Activated CD4-positive, alpha-beta T cell treated with anti-CD3 and anti-CD28 coated beads, Interleukin-2, Interleukin-4, amounts not matched to agents 100 ng/mL and 50 ng/mL, durations not matched to agents 16 hours and 8 hours (primary cell): ENCODE measurements at places on chromosomes 5 and 9.

GRCh38 chr9:110049699-110050450 lies 158.1 kb downstream of the C9orf152 start:
- peak; percentile 32 for DNase-seq

GRCh38 chr9:99826579-99826978 lies 4.9 kb downstream of the NR4A3 start:
- no peak for DNase-seq

DNA sequence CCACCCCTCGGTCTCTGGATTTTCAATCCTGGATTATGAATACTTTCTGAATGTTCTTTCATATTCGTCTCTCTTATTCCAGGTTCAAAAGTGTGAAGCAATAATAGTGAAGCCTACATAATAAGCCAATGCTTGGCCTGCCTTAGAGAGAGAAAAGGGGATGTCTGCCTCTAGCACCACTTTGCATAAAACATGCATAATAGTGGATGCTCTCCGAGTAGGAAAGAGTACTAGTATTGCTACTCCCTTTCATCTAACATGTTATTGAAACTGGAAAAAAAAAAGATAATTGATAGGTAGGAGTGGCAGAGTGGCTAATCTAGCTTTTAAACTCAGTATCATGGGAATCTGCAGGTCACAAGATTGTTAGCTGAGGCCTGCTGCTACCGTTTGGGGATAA lies 158.1 kb downstream of the SPATA31D1 start:
- no peak for DNase-seq

DNA sequence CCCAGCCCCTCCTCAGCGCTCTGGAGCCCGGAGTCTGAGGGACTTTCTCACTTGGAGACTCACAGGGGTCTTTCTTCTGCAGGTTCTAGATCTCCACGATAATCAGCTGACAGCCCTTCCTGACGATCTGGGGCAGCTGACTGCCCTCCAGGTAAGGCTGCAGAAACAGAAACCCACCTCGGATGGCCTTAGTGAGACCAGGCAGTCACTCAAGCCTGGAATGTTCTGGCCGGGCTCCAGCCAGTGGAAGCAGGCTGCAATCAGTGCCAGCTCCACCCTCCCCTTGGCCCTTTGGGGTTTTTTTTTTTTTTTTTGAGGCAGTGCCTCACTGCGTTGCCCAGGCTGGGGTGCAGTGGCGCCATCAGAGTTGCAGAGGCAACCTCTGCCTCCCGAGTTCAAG lies 7.6 kb downstream of the LRSAM1 start:
- DNase-seq, result no peak

DNA sequence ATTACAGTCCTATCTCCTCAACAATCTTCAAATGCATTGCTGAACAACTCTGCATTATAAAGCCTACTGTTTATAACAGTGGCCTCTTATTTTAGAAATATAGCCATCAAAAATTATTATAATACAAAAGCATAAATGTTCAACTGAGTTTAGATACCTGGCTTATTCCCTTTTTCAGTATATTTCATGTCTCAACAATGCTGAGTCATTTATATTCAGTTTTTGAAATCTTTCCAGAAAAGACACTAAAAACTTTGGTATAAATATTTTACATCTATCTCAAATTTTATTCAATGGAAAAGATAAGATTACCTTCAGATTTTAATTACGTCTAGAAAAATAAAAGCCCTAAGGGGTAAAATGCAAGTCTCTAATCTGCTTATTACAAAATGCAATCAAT lies 37.9 kb downstream of the LURAP1L start:
- no peak for DNase-seq

GRCh38 chr5:127826011-127826410 lies 122.8 kb downstream of the CCDC192 start:
- DNase-seq, result no peak

- no peak for DNase-seq
Measured at GRCh38 chr9:8901146-8901545, 1101.6 kb upstream of the DMAC1 start.

- no peak for DNase-seq
Measured at GRCh38 chr5:173093606-173094005, 37.5 kb downstream of the CREBRF start.

- DNase-seq, result no peak
Measured at GRCh38 chr5:159101685-159102084, 2.0 kb upstream of the EBF1 start.

DNA sequence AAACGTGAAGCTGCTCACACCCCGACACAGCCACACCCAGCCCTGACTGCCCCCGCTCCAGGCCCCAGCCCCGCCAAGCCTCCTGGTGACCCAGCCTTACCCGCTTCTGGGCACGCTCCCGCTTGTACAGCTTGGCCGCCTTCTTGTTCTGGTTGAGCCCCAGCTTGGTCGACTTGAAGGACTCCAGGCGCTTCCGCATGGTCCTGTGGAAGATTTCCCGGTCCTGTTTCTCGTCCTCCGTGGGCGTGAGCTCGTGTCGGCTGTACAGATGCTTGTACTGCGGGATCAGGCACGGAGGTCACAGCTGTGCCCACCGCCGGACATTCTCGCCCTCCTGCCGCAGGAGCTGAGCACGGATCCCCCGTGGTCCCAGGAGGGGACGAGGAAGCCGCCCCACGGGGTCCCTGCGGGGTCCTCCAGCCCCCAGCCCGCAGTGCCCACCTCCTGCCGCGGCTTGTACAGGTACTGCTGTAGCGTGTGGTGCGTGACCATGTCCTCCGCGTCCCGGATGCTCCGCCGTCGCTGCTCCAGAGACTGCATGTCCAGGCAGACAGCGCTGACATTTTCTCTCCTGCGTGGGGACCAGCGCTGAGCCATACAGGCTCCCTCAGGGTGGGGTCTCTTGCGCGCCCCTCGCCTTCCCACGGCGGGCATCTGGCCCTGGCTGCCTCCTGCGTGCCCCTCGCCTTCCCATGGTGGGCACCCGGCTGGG lies 33.3 kb downstream of the EXOC3 start:
- no peak for DNase-seq

DNA sequence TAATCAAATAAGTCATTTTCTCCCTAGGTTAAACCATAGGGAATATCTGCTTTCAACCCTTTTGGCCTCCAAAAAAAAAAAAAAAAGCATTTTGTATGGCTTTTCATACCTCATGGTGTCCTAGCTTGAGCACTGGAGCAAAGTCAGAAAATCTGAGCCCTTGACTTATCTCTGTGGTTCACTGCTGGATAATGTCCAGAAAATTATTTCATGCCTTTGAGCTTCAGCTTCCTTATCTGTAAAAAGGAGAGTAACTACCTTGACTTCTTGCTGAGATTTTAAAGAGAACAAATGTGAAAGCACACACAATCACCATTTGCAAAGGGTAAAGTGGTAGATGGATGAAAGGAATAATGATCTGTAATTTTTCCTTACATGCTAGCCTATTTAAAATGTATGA lies 165.9 kb downstream of the ALDH1A1 start:
- no peak for DNase-seq
